ENCODE measurements at places on chromosomes 12 and 14.

- no peak for DNase-seq
These were observed 510.7 kb downstream of the C12orf50 start for GRCh38 chr12:87518481-87518880.

DNA sequence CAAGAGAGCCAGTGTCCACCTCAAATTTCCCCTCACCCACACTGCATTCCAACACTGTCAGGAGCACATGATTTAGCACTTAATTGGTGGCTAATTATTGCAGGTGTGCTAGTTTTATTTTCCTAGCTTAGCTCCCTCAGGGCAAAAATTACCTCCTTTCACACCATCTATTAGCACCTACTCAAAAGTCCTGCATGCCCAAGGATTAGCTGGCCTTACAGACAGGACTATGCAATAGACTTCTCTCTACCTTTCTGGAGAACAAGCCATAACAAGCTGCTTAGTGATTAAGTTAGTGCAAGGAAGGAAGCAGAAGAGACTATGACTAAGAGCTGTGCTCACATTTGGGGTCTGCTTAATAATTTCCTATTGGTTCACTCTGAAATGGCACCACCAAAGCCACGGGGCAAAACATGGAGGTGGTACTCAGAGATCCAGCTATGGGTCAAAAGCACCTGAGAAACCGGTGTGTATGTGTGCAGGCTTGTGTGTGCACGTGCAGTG is 69.5 kb downstream of the STON2 start:
- no peak for DNase-seq

DNA sequence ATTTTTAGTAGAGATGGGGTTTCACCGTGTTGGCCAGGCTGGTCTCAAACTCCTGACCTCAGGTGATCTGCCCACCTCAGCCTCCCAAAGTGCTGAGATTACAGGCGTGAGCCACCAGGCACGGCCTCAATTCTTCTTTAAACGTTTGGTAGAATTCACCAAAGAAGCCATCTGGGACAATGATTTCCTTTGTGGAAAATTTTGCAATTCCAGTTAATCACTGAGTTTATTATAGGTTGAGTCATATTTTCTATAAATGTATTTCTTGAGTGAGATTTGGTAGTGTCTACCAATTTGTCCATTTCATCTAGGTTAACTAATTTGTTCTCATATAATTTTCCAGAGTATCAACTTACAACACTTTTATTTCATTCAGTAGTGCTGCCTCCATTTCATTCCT is 683.9 kb upstream of the TMEM132C start:
- DNase-seq = no peak

DNA sequence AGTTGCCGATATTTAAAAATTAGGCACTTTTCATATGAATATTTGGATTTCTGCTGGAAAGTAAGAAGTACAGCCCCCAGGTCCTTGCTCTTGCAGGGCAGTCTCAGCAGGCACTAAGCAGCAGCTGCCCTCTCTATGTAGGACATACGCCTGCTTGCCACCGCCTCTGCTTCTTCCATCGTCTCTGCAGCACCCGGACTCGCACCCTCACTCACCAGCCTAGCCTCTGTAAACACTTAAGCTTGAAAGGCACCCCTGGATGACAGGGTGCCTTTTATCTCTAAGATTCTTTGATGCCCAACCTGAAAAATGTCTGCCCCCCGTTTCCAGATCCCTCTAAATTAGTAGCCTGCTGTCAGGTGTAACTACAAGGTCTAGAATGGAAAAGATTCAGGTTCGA is 19.0 kb downstream of the OTUB2 start:
- no peak for DNase-seq

DNA sequence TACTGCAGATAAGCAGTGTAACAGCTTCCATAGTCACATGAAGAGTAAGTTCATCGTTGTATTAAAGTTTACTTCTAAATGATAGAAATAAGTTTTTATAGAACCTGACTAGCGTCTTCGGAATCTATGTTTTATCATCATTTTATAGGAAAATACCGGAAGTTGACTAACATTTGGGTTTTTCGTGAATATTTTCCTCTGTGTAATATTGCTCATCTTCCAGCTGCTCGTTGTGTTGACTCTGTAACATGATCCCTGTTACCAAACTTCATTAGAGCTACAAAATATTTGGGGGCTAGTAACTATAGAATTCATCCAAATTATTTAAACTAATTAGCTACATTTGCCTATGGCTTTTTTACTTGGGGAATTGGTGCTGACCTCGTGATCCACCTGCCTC is 37.2 kb downstream of the DDX51 start:
- DNase-seq = no peak

DNA sequence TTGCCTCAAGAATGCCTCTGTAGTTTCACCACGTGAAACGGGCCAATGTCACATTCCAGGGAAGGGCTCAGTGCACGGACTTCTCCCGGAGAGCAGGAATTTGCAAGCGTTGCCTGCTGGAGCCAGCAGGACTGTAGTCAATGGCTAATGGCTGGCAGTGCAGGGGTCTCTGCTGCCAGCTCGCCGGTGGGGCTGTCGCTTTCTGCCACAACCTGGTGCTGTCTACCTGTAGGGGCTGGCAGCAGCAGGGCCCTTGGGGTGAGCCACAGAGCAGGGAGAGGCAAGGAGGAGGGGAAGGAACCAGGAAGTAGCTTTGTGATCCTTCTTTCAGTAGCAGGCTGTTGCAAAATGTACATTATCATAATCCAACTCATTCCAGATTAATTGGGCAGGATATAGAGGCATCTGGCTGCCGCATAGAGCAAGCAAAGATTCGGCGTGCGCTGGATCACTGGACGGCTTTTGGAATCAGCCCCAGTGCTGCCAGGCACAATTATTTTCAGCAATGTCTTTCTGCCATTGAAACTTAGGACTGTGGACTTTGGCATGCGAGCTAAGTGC is 114.1 kb downstream of the PAPOLA start:
- no peak for DNase-seq
